Esophagus squamous epithelium (tissue), 5 donors: ENCODE measurements at places on chromosomes 12 and 14.

DNA sequence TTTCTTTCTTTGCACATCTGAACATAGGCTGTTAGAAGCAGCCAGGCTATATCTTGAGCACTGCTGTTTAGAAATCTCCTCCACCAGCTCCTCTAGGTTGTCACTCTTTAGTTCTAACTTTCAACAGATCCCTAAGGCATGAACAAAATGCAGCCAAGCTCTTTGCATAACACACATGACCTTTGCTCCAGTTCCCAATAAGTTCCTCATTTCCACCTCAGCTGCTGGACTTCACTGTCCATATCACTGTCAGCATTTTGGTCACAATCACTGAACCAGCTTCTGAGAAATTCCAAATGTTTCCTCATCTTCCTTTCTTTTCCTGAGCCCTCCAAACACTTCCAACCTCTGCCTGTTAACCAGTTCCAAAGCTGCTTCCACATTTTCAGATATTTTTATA is 27.6 kb upstream of the C14orf132 start:
- no peak for DNase-seq

DNA sequence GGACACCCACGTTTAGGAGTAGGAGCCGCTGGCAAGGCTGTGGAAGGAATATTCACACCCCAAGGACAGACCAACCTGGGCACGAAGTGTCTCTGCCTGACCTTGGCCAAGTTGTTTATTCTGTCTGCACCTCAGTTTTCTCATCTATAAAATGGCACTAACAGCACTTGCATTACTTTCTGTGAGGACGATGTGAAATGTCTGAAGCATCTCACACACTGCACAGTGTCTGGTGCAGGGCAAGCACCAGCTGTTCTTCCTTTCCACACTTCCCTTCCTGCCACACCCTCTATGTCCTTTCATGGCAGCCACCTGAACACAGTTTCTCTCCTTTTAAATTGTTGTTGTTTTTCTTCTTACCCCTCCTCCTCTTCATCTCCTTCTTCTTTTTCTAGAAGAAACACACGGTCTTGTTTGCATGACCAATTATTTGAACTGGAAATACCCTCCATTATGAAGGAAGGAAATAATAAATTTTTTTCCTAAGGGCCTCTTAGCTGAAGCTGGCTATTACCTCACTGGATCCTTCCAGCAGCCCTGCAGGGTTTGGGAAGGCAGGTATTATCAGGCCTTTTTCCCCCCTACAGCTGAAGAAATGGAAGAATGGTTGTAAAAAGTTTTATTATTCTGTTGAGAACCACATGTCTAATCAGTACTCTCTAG is 42.9 kb upstream of the ATP23 start:
- no peak for DNase-seq

DNA sequence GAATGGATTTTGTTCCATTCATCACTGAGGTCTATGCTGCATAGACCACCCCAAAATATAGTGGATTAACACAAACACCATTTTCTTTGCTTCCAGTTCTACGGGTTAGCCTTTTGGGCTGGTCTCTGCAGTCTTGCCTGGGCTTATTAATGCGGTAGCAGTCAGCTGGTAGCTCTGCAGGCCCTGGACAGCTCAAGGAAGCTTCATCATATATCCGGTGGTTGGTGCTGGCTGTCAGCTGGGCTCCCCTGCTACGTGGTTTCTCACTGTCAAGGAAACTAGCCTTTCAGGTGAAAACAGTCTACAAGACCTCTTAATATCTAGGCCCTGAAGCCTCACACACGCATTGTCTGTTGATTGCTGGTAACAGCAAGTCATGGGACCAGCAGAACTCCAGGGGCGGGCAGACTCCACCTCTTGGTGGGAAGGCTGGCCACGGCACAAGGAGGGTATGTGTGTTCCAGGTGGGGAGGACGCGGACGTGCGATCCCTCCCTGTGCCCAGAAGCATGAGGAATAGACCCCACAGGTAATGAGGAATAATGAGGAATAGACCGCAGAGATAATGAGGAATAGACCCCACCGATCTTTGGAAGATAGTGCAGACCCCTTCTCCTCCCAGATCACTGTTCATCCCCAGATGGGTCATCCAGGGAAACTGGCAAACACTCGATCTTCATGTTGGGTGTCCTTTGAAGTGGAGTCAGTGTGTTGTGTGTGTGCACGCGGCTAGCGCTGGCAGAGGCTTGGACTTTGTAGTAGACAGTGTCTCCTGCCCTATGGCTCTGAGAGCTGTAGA is 13.3 kb downstream of the TSPAN9 start:
- DNase-seq = no peak

- DNase-seq = no peak
Measured at GRCh38 chr12:47350062-47350408, 270.3 kb upstream of the AMIGO2 start.

DNA sequence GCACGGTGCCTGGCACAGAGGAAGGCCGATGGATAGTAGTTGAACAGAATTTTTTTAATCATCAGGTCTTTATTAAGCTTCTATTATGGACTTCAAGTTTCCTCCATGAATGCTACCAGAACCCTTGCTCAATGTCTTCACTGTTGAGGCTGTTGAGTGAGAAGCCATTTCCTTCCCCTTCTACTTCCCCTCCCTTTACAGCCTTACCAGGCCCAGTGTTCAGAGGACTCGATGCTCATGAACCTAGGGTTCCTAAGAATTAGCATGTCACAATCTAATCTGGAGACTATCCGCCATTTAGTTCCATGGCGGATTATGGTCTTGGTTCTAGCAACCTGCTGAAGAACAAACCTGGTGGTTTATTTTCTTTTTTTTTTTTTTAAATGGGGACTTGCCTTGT is 17.7 kb downstream of the ETV6 start:
- DNase-seq = no peak

DNA sequence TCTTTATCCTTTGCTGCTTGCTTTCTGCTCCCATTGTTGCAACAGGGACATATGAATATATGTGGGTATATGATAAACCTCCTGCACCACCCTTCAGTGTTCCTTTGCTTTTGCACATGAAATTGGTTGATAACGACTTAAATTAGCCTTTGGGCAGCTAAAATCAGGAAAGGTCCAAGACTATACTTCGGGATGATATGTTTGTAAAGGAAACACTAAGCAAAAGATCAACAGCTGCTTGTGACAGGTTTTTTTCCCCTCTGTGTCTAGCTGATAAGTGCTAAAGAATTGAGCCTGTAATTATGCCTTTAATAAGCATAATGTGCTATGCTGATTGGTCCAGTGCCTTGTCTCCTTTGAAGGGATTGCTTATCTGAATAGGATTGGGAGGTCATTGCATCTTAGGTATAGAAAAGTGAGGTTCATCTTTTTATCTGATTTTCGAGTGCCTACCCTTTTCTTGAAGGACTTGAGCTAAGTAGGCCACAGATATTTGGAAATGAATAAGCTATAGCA is 59.4 kb downstream of the PPHLN1 start:
- DNase-seq = no peak

DNA sequence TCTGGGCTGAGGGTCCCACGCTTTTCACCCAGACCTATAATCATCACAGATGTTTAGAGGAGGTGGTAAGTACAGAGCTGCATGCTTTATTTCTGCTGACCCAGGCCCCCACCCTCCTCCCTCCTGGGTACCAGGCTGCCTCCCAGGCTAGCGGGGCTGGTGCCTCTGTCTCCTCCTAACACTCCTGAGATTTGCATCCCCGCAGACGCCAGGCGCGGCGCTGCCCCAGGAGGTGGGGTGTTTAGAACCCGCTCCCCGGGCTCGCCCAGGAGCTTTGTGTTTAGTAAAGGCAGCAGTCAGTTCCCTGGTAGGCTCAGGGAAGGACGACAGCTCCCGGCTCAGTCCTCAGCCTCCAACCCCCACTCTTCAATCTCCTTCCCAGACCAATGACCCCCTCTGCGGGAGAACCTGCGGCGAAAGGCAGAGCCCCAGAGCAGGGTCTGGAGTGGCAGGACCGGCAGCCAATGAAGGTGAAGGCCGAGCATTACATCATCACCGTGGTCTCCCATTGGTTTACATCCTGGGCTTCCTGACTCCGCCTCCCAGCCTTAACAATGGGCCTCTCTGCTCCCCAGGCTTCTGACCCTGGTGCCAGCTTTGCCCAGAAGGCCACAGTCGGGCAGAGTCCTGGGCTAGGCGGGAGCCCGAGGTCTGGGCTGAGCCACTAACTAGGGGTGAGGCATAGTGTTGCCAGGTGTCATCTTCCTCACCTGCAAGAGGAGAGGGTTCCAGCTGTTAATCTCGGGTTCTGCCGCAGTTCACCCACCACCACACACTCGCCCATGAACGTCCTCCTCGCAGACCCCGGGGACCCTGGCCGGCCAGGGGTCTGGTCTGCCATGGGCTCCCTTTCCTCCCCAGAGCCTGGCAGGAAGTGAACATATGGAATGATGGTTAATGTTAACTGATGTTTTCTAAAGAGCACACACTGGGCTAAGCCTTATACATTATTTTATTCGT is 57.5 kb downstream of the CALM1 start:
- DNase-seq = no peak

DNA sequence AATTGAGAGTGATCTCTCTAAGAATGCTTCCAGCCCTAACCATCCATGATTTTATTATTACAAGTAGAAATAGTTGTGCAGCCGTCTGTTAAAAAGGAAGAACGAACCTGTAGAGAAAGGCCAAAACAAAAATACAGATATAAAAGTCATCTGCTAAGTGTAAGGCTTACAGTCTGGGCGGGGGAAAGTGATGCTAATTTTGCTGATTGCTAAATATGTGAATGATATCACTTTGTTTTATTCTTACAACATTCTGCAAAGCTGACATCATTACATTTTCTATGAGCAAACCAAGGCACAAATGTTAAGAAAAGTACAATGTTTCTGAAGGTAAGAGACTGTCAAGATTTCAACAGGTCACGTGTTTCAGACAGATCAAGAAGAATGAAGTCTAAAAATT is 101.5 kb upstream of the RAP1B start:
- DNase-seq = no peak

- no peak for DNase-seq
Measured at GRCh38 chr12:24175284-24175683, 225.8 kb upstream of the SOX5 start.

- DNase-seq = no peak
Measured at GRCh38 chr12:5083955-5084849, 40.5 kb downstream of the KCNA5 start.

- DNase-seq = no peak
Measured at GRCh38 chr12:120862664-120863063, 41.5 kb downstream of the SPPL3 start.

DNA sequence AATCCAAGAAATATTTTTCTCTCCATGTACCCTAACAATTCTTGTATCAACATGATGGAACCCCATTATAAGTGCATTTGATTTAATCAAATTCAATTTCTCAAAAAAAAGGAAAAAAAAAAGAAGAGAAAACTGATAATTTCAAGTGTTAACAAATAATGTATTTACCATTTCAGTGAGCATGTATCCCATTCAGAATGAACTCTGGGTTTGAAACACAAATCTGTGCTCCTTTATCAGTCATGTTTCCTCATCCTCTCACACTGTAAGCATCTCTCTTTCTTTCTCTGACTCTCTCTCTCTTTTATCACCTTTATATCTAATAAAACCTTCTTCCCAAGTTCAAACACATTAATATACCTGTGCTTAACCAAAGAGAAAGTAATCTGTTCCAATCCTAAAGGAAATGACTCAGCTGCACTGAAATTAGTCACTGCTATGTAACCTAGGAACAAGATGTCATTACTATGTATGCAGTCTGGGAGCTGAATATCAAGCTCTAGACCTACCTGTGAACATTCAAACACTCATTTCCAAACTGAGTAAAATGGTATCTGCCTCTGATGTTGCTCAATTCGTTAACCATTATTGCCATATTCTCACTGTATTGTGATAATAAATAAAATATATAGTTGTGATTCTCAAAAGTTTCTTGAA is 135.0 kb upstream of the LRIG3 start:
- DNase-seq = no peak

- no peak for DNase-seq
Measured at GRCh38 chr12:122942637-122943036, 23.6 kb downstream of the ABCB9 start.

DNA sequence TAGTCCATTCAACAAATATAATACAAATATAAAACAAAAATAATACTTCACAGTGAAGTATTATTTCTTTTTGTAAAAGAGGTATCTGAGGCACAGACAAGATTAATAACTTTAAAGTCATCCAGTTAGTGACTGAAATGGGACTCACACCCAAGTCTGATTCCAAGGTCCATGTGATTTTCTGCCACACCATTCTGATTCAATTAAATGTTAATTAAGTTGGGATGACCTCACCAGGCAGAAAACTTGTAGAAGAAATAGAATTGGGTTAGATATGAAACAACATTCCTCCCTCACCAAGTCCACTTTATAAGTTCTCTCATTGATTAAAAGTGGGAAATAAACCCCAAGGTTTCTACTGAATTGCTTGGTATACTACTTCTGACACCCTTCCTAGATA is 34.4 kb downstream of the DIO2 start:
- DNase-seq = no peak

DNA sequence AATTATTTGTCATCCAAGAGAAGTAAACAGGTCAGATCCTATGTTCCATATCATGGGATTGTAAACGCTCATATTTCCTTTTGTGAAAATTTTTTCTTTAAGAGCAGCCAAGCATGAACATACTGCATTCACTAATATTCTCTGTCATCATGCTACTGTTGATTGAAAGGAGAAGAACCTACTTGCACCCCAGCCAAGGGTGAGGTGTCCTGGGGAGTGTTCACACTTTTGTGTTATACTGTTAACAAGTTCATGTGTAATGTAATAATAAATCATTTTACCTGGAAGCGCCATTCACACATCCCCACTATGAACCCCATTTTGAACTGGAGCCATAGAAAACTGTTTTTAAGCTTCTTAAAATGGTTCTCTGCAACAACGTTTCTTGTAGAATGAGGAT is 53.6 kb downstream of the HMGA2 start:
- DNase-seq = no peak

- DNase-seq = no peak
Measured at GRCh38 chr12:83471341-83471740, 784.6 kb downstream of the TMTC2 start.

GRCh38 chr12:76768576-76768975 is 4.7 kb downstream of the ZDHHC17 start:
- DNase-seq = no peak

DNA sequence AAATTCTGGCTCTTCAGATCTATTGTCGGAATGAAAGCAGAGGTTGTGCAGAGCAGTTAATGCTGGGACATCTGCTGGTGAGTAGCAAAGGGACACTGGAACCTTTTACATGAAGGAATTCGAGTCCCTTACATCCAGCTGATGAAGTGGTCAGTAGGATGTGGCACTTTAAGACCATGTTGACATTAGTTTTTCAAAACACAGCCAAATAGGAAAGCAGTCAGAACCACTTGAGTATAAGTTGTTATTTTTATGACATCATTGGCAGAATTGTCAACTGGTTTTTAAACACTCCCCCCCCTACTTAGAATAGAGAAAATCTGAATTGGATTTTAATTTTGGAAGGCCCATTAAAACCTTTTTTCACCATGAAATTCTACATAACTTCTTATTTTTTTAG is 46.8 kb upstream of the AMN start:
- DNase-seq = no peak

- DNase-seq = no peak
Measured at GRCh38 chr12:53991077-53991460, 6.1 kb downstream of the HOXC10 start.

DNA sequence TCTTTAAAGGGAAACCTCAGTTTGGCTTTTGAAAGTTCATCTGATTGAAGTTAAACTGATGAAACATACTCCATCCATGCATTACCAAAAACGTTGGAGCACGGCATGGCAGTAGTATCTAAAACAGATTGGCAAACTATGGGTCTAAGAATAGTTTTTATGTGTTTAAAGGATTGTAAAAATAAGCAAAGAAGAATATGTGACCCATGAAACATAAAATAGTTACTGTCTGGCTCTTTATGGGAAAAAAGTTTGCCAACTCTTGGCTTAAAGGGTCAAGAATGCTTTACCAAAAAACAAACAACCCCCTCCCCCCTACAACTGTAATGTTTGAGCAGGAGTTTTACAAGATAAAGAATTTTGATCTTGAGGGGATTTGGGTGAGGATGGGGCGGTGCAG is 32.6 kb downstream of the TRAF3 start:
- no peak for DNase-seq
